ENCODE measurements at places on chromosomes 7 and 10. TPM values are rescaled to one million over a fixed set of nuclear protein-coding genes. Genes with fewer than 3 reads are reported as not detected.

DNA sequence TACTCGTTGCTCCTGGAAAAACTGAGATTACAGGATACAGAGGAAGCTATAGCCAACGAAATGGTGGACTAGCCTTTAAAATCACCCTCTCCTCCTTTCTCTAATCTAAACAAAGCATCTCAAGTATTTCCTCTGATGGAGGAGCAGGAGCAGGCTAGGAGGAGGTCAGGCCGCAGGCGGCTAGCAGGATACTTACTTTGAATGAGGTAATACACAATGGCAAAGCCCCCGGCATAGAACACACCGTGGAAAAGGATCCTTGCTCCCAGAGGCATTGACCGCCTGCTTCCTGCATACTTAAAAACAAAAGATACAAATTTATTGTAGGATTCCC is 64.4 kb downstream of the STK17A start:
- peak overlapping the region; percentile 33 for H3K4me3 ChIP-seq
- peaks cover 17% of the 10 kb centered on the region for H3K36me3 ChIP-seq
- H3K4me1 ChIP-seq, result peaks cover 67% of the 10 kb centered on the region
- H3K27me3 ChIP-seq, result no peaks in the 10 kb centered on the region
- DNase-seq, result no peak

GRCh38 chr10:115827231-115828009 is 445.6 kb downstream of the GFRA1 start:
- H3K4me3 ChIP-seq, result no peak overlapping the region
- no peak overlapping the region for H3K27ac ChIP-seq
- no peaks in the 10 kb centered on the region for H3K27me3 ChIP-seq
- no peak for DNase-seq

GRCh38 chr7:116780521-116780920 is 81.9 kb upstream of the CAPZA2 start:
- H3K4me1 ChIP-seq, result peaks cover 72% of the 10 kb centered on the region
- H3K27ac ChIP-seq, result no peak overlapping the region
- H3K4me3 ChIP-seq, result no peak overlapping the region
- DNase-seq, result no peak

GRCh38 chr7:8778459-8778858 is 345.1 kb downstream of the NXPH1 start:
- H3K27ac ChIP-seq, result no peak overlapping the region
- H3K27me3 ChIP-seq, result no peaks in the 10 kb centered on the region
- H3K4me3 ChIP-seq, result no peak overlapping the region
- H3K4me1 ChIP-seq, result no peaks in the 10 kb centered on the region

GRCh38 chr10:89351412-89351779 is 23.6 kb downstream of the IFIT3 start:
- peaks cover 5% of the 10 kb centered on the region for H3K36me3 ChIP-seq
- no peaks in the 10 kb centered on the region for H3K27me3 ChIP-seq
- no peak for DNase-seq
- H3K4me1 ChIP-seq, result peaks cover 49% of the 10 kb centered on the region
- H3K4me3 ChIP-seq, result peak overlapping the region; percentile 57

DNA sequence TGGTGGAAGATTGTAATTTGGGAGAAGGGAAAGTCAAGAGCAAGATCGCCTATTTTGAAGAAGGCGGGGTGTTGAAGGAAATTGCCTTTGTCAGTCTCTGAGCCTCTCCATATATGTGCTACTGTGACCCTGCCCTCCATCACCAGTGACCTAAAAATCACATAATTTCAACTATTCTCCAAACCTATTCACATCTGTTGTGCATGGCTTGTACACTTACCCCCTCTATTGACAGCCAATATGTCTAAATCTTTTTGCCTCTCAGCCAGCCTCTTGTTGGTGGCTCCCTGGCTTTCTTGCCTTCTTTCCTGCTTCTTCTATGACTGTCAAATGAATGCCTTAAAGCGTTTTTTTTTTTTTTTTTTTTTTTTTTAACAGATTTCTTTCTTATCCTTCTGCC is 295.6 kb downstream of the AUTS2 start:
- H3K27ac ChIP-seq, result no peak overlapping the region
- H3K27me3 ChIP-seq, result no peaks in the 10 kb centered on the region
- no peaks in the 10 kb centered on the region for H3K36me3 ChIP-seq
- no peak overlapping the region for H3K4me3 ChIP-seq

DNA sequence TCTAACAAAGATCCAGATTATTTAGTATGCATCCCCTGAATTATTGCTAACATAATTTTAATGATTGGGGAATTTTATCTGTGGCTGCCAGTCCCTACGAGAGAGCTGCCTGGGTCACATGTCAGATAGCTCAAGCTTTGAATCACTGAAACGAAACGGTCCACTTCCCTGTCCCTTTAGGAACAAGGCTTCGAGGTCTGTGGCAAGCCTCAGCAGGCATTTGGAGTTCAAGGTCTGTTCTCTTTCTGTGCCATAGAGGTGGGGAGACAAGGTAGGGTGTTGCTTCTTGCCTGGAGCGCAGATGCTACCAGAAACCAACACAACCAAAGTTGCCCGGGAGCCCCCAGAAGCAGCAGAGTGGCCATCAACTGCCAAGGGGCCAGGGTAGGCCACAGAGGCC is 13.9 kb upstream of the SH2D4B start:
- no peak overlapping the region for H3K4me3 ChIP-seq
- H3K27ac ChIP-seq, result no peak overlapping the region
- H3K27me3 ChIP-seq, result peaks cover 2% of the 10 kb centered on the region
- peaks cover 13% of the 10 kb centered on the region for H3K36me3 ChIP-seq
- DNase-seq, result no peak

DNA sequence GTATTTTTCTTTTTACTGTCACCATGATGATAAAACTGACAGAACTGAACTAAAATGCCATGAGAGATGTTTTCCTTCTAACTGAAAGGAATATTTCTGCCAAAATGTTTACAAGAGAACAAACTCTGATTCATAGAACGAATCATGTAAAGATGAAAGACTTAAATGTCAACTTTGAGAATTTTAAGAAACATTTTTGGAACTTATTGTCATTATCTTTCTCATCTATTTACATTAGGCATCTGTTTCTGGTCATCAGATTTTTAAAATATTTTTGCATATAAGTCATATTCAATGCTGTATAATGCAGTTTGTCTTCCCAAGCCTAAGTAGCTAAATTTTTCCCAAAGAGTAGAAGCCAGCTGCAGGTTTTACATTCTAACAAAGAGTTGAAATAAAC is 358.5 kb downstream of the TFEC start:
- H3K4me1 ChIP-seq, result peaks cover 24% of the 10 kb centered on the region
- DNase-seq, result no peak
- H3K27ac ChIP-seq, result peak overlapping the region; percentile 74
- no peak overlapping the region for H3K4me3 ChIP-seq
- no peaks in the 10 kb centered on the region for H3K27me3 ChIP-seq

DNA sequence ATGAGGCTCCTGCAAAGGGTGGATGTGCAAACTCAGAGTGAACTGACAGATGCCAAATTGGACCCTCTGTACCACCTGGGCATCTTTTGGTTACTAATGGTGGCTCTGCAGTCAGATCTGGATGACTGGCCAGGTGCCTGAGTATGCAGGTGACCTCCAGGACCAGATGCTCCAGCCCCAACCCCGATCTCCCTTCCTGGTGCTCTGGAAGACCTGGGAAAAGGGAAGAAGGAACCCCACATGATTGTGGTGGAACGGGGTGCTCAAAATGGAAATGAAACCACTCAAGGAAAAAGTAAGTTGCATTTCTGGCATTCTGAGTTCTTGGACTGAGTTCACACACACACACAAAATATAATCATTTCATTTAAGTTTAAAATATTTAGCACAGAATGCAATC is 9.8 kb upstream of the AEBP1 start:
- H3K27me3 ChIP-seq, result no peaks in the 10 kb centered on the region
- no peak for DNase-seq
- no peak overlapping the region for H3K4me3 ChIP-seq
- H3K27ac ChIP-seq, result peak overlapping the region; percentile 32
- peaks cover 46% of the 10 kb centered on the region for H3K4me1 ChIP-seq
- H3K36me3 ChIP-seq, result no peaks in the 10 kb centered on the region

DNA sequence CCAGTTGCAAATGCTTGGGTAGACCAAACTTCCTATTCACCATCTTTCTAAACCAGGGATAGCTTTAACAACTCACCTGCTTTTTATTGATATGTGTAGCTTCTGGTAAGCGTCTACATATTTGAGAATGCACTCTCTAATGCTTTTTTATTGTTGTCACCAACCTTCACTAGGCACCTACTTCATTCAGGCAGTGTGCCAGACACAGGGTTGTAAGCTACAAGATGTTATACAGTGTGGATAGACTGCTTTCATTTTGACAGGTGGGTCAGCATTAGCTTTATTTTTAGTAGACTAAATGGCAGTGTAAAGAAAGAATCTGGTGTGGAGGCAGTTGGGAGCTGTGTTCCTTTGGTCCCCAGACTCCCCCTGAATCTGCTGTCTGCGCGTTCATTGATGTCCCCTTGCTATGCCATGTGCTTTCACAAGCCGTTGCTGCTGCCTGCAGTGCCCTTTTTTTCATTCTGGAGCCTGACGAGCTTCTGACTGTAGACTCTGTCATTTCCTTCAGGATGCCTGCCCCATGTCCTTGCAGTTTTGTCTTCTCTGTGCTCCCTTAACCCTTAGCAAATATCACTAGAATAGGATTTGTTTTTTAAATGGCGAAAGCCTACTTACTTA is 32.1 kb downstream of the NRF1 start:
- no peak overlapping the region for H3K4me3 ChIP-seq
- H3K4me1 ChIP-seq, result peaks cover 28% of the 10 kb centered on the region
- peaks cover 1% of the 10 kb centered on the region for H3K36me3 ChIP-seq

DNA sequence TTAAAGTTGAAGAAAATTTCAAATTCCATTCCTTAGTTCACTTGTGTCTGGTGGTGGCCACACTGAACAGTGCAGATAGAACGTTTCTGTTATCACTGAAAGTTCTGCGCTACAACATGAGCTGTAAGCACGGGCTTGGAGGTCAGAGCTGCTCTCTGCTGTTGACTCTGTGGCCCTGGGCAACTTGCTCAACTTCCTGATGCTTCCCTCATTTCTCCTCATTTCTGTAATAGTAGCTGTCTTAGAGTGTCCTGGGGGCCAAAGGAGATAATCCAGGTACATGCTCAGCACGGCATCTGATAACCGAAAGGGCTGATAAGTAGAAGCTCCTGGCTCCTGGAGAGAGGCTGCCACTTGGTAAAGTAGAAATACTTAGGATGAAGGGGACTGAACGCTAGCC is 92.3 kb upstream of the DUSP5 start:
- H3K4me1 ChIP-seq, result peaks cover 39% of the 10 kb centered on the region
- H3K36me3 ChIP-seq, result no peaks in the 10 kb centered on the region
- no peaks in the 10 kb centered on the region for H3K27me3 ChIP-seq
- H3K4me3 ChIP-seq, result no peak overlapping the region
- H3K27ac ChIP-seq, result no peak overlapping the region

GRCh38 chr10:48770561-48771089 is 86.0 kb downstream of the WDFY4 start:
- no peak overlapping the region for H3K4me3 ChIP-seq
- H3K36me3 ChIP-seq, result no peaks in the 10 kb centered on the region
- H3K4me1 ChIP-seq, result no peaks in the 10 kb centered on the region
- H3K27me3 ChIP-seq, result no peaks in the 10 kb centered on the region
- DNase-seq, result peak; percentile 32

- H3K4me3 ChIP-seq, result no peak overlapping the region
- peaks cover 47% of the 10 kb centered on the region for H3K4me1 ChIP-seq
- DNase-seq, result no peak
Measured at GRCh38 chr10:124081547-124082140, 11.8 kb downstream of the CHST15 start.

- H3K4me3 ChIP-seq, result no peak overlapping the region
- no peaks in the 10 kb centered on the region for H3K36me3 ChIP-seq
- H3K27ac ChIP-seq, result no peak overlapping the region
Measured at GRCh38 chr7:37007691-37008090, 283.4 kb upstream of the AOAH start.

DNA sequence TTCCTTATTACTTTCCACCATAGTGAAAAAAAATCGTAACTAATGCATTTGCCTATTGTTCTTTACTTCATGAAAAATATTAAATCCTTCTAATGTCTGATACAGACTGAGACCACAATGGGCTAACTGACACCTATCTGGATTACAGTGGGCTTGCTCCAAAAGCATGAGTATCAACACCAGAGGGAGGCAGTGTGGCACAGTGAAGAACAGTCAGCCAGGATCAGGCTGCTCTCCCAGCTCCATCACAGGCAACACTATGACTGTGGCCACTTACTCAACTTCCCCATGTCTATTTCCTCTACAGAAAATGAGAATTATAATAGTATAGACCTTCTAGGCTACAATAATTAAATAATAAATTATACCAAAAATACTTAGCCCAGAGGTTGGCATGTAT is 97.2 kb downstream of the SLC25A13 start:
- H3K4me1 ChIP-seq, result peaks cover 1% of the 10 kb centered on the region
- no peak overlapping the region for H3K4me3 ChIP-seq
- H3K36me3 ChIP-seq, result peaks cover 8% of the 10 kb centered on the region

GRCh38 chr10:90860790-90861189 is 3.0 kb upstream of the HTR7 start:
- H3K4me1 ChIP-seq, result peaks cover 26% of the 10 kb centered on the region
- H3K27ac ChIP-seq, result no peak overlapping the region
- no peaks in the 10 kb centered on the region for H3K36me3 ChIP-seq
- no peak overlapping the region for H3K4me3 ChIP-seq

DNA sequence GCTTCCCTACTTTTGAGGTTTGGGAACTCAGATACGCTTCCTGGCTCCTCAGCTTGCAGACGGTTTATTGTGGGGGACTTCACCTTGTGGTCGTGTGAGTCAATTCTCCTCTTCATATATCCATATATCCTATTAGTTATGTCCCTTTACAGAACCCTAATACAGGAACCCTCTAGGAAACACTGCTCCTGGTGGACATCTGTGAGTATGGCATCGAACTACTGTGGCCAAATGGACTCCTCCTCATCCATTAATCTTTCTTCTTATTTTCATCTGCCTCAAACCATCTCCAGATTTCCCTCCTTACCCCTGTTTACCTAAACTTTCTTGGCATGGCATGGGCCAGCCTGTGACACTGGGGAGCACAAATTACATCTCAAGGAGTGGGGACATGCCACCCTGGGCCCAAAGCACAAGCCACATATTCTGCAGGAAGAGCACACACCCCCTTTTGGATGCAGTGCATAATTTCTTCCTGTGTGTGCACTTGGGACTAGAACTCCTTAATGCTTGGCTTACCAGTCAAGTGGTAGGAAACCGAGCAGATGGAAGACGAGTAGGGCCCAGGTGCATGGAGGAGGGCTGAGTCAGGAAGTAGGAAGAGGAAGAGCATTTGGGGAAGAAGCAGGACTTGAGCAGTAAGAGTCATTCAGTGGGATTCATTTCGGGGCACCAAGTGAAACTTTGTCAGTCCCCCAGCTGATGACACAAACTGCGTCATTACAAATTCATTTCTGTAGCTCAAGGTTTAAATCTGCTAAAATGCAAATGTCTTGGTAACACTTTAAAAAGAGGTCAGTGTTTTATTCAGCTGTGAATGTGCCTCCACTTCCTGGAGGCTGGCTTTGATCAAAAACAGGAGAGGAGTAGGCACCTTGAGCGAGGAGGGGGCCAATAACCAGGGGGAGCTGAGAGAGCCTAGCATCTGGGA is 80.8 kb upstream of the PLXNA4 start:
- H3K27me3 ChIP-seq, result no peaks in the 10 kb centered on the region
- peaks cover 7% of the 10 kb centered on the region for H3K4me1 ChIP-seq
- H3K4me3 ChIP-seq, result no peak overlapping the region
- no peak overlapping the region for H3K27ac ChIP-seq
- no peak for DNase-seq
- H3K36me3 ChIP-seq, result no peaks in the 10 kb centered on the region

SUGCT gene
- total RNA-seq, result 11.9 TPM

EPDR1 gene
- total RNA-seq, result 16.6 TPM

PRPS1L1 gene
- not detected for total RNA-seq

PALS2 gene
- total RNA-seq, result 15.7 TPM

IDI2 gene
- not detected for total RNA-seq

LRRD1 gene
- total RNA-seq, result not detected

TCF7L2 gene
- total RNA-seq, result 88.2 TPM

LRRC4 gene
- total RNA-seq, result 0.70 TPM

DGKI gene
- total RNA-seq, result 3.0 TPM

AKR1C4 gene
- total RNA-seq, result not detected

PRF1 gene
- total RNA-seq, result not detected

BHLHA15 gene
- total RNA-seq, result not detected

ABLIM1 gene
- 43.3 TPM for total RNA-seq
